ENCODE measurements at places on chromosomes 5 and 9. TPM values are rescaled to one million over a fixed set of nuclear protein-coding genes. Genes with fewer than 3 reads are reported as not detected.

The CTXN3 gene
- total RNA-seq: not detected

The PRLR gene
- 0.07 TPM for total RNA-seq

The ADAMTS16 gene
- total RNA-seq: not detected

The TRIM7 gene
- 1.2 TPM for total RNA-seq

The TMEM174 gene
- not detected for total RNA-seq

The KIF24 gene
- total RNA-seq: 1.2 TPM

The SHISAL2B gene
- not detected for total RNA-seq

The ASS1 gene
- 138 TPM for total RNA-seq

The SELENOP gene
- 2.5 TPM for total RNA-seq

The EPB41L4A gene
- total RNA-seq: 7.3 TPM

The TAF11L5 gene
- not detected for total RNA-seq

The FCHO2 gene
- total RNA-seq: 24.2 TPM

The SLC36A2 gene
- not detected for total RNA-seq

The CCDC180 gene
- 0.76 TPM for total RNA-seq

The PCDHA6 gene
- total RNA-seq: 0.76 TPM

The SPINK5 gene
- not detected for total RNA-seq

The SLC34A3 gene
- not detected for total RNA-seq

The RETREG1 gene
- total RNA-seq: 2.4 TPM
